ENCODE measurements at places on chromosomes 5 and 9.

DNA sequence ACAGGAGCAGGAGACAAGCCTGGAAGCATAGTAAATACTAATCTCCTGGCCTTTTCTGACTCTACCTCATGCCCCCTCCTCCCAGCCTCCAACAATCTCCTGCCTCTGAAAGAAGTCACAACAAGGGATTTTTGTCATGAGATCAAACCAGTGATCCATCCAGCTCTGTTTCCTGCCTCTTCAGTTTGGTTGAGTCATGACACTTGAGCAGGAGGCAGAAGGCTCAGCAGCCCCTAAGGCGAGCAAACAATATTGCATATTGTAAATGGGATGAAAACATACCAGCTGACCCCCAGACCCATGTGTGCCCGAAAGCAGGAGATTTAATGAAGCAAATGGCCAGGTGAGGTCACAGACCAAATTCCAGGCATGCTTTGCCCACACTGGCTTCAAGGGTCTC is 272.8 kb downstream of the GAS1 start:
- no peak for DNase-seq

DNA sequence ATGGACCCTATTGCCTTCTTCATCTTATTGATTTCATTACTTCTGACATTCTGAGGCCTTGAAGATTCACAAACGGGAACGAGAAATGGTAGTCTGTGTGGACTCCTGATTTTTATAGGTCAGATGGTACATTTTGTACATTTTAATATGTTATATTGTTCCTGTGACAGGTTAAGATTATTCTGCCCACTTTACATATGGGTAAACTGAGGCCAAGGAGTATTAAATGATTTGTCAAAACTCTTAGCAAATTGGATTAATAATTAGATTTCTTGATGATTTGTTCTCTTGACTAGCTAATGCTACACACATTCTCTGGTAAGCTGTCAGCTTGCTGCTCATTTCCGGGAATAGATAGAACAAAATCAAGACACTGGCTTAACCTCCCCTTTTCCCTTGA is 1.9 kb downstream of the FAM53C start:
- DNase-seq = no peak

DNA sequence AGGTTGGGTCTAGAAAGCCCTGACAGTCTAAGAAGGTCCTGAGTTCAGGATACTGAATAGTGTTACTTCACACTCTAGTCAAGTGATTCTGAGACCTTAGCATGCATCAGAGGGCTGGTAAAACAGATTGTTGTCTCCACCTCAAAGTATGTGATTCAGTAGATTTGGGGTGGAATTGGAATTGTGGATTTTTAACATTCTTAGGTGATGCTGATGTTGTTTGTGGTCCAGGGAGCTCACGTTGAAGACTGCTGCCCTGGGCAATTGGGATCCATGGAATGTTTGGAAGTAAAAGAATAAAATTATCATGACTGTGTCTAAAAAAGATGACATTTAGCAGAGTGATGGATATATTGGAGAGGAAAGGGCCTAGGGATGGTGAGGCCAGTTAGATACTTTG is 75.6 kb downstream of the VCAN start:
- DNase-seq = no peak

- DNase-seq = peak; percentile 67
These were observed 228.2 kb upstream of the TYRP1 start for GRCh38 chr9:12464910-12465512.

DNA sequence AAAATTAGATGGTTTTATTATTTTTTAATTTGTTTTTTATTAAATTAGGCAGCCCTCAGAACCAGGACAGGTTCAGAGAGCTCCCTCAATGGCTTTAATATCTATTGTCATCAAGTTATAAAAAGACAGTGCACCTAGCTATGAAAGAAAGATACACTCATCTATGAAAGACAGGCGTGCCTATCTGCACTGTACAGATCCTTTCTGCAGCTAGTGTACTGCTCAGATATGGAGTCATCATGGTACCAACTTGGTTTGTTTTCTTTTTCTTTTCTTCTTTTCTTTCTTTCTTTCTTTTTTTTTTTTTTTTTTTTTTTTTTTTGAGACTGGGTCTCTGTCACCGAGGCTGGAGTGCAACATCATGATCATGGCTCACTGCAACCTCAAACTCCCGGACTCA is 54.8 kb upstream of the GPBP1 start:
- DNase-seq = no peak

GRCh38 chr9:126463426-126463825 is 136.8 kb downstream of the MVB12B start:
- DNase-seq = no peak

DNA sequence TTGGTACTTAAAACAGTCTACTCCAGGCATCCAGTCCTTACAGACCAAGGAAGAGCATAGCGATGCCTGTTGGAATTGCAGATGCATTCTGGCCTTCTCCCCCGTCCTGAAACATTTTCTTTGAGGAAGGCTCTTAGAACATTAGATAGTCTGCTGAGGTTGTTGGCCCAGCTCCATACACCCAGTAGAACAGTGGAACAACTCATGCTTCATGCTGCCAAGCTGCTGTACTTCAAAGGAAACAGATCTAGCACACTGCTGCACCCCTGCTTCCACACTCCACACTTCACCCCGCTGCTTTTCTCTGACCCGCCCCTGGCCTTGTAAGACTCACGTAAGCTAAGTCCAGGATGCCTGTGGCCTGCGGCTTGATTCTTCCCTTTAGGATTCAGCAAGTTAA is 33.4 kb upstream of the NCS1 start:
- DNase-seq = no peak

- no peak for DNase-seq
These were observed 108.1 kb upstream of the FBXL7 start for GRCh38 chr5:15391704-15392397.

DNA sequence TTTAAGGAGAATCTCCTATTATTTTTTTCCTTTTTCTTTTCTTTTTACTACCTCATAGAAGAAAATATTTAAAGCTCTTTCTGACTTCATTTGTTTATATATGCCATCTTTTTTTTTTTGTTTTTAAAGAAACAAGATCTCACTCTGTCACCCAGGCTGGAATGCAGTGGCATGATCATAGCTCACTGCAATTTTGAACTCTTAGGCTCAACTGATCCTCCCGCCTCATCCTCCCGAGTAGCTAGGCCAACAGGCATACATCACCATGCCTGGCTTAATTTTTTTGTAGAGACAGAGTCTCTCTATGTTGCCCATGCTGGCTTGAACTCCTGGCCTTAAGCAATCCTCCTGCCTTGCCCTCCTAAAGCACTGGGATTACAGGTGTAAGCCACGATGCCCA is 59.5 kb downstream of the LNPEP start:
- DNase-seq = no peak

GRCh38 chr5:156836846-156837245 is 13.2 kb upstream of the PPP1R2B start:
- DNase-seq = no peak

DNA sequence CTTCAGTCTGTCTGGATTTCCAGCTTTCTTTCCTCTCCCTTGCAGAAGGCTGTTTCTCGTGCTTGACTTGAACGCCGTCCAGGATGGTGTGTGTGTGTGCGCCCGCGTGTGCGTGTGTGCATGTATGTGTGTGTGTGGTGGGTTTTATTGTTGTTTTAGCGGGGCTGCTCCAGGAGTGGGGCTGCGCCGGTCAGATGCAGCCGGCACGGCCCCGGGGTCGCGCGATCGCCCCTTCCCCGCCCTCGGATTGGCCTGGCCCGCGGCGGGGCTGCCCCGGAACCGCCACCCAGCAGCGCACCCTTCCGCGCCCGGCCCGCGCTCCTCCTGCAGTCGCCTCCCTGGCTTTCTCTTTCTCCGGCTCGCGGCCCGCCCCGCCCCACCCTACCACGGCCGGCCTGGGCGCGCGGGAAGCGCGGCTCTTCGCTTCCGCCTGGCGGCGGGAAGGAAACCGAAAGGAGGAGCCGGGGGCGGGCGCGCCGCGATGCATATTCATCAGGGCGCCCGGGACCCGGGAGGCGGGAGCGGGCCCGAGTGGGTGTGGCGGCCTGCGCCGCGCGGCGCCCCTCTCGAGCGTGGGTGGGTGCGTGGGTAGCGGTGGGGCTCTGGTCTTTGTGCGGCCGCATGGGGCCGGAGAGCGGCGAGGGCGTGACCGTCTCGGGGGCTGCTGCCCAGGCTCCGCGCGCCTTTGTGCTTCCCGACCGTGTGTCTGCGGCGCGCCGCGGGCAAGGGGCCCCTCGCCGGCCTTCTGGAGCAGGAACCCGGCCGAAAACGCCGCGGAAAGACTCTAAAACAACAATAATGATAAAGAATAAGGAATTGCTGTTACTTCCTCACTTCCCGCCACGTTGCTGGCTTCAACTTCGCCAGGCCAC is 8.5 kb upstream of the NFIB start:
- DNase-seq = peak; percentile 53

DNA sequence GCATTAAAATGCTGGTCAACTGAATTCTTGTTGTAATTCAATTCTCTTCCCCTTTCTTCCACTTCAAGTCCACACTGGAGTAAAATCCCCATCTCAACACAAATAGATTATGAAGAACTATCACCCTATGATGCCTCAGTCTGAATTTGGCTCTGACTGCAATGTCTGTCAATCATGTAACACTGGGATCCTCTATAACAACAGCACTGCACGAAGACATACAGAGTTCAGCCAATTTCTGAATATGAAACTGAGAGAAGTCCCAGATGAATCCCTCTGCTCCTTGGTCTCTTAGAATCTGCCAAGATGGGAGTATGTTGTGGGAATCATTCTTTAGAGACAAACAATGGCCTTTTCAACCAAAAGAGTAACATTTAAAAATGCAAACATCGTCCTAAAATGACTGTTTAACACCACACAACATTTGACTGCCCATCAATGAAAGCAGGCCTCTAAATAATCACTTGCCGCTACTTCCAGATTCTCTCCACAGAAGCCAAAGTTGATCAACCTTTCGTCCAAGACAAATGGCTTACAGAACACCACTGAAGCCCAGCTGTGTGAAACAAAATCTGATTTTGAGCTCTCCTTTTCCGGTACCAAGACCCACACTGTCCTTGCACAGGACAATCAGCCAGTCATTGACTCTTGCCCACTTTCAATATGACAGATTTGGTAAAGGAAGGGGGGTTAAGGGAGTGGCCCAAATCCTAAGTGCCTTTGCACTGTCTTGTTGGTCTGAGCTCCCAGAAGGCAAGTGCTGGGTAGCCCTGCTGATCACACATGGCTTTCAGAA is 258.0 kb downstream of the EBF1 start:
- no peak for DNase-seq

DNA sequence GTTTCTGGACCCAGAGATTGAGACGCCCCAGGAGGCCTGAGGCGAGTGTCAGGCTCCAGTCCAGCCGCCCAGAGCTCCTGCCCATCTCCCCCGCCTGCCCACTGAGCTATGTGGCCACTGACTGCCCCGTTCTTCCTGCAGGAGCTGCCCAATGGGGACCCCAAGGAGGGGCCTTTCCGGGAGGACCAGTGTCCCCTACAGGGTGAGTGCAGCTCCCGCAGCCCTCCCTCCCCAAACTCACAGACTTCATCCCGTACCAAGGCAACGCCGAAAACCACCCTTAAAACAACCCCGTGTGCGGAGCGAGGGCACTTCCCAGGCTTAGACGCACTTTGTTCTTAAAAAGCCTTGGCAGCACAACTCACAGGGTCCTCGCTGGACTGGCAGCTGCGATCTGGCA is 23.4 kb downstream of the NKD2 start:
- no peak for DNase-seq

DNA sequence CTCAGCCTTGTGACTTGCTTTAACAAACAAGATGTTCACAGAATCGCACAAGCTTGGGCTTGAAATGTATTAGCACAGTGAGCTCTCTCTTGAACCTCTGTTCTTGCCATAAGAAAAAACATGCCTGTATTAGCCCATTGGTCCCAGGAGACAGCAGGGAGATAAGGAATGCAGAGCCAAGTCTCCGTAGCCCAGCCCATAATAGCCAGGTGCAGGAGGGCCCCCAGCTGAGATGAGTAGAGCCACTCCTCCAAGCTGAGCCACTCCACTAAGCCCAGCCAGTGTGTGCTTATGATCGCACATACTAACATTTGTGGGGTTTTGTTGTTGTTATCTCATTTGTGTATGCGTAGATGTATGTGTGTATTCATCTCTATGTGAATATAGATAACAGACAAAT is 21.6 kb upstream of the SVEP1 start:
- no peak for DNase-seq

- DNase-seq = no peak
These were observed 16.5 kb downstream of the KIAA1958 start for GRCh38 chr9:112503170-112503569.

DNA sequence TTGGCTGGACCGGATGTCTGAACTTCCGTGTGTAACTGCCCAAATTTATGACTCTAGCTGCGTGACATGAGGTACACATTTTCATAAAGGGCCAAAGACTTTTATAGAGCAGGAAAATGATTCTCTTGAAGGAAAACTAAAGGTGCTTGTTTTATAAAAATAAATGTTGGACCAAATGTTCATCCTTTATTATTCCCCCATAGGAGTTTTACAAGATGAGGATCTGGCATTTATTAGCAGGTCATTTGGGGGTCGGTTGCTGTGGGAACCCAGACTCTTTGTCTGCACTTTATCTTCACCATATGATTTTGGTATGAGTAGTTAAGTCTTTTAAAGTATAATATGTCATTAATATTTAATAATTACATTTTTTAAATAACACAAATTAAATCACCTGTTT is 571.2 kb downstream of the EFNA5 start:
- DNase-seq = no peak

GRCh38 chr5:61301341-61302199 is 30.5 kb upstream of the ZSWIM6 start:
- DNase-seq = no peak

- no peak for DNase-seq
These were observed 8.9 kb upstream of the ENTPD8 start for GRCh38 chr9:137449931-137450538.

DNA sequence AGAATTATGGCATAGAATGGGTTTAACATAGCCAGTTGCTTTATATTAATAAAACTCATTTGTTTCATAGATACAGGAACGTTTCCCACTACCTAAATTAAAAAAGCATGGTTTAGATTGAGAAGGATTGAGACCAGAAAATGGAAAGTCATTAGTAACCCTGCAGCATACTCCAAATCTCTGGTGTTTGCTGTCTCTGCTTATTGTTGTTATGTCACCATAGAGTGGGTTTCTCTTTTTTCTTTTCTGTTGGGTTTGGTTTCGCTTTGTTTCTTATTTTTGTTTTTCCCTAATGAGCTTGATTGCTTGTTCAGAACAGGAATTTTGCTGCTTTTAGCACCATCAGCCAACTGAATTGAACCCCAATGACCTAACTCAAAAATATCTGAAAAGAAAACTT is 1034.8 kb downstream of the MAT2B start:
- no peak for DNase-seq

- DNase-seq = no peak
These were observed 15.1 kb downstream of the BBLN start for GRCh38 chr9:128175102-128175563.

DNA sequence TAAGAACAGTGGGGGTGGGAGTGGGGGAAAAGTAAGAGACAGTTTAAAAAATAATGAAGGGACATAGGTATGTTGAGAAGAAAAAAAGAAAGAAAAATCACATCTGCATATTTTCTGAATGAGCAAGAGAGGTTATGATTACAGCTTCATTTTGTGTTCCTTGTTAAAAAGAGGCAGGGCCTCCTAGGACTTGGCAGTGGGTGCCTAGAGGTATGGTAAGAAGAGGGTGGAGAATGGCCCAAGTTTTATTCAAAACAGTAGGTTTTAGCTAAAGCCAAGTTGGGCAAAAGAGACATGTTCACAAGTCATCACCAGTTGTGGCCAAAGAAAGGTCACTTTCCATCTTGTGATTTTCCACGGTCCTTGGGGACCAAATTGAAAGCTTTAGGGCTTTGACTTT is 643.4 kb downstream of the CCDC171 start:
- no peak for DNase-seq

GRCh38 chr5:167725741-167726140 is 565.7 kb upstream of the WWC1 start:
- DNase-seq = no peak
